Activated CD8-positive, alpha-beta T cell treated with anti-CD3 and anti-CD28 coated beads, Interleukin-2, amount 10 ng/mL, durations not matched to agents 7 days and 5 days (primary cell): ENCODE measurements at places on chromosomes 3 and 15. TPM values are rescaled to one million over a fixed set of nuclear protein-coding genes. Genes with fewer than 3 reads are reported as not detected.

The CD200R1 gene
- total RNA-seq = 7.8 TPM

The TRANK1 gene
- total RNA-seq = 49.3 TPM

The EFCC1 gene
- total RNA-seq = 0.21 TPM

The ARPP21 gene
- total RNA-seq = not detected

The IGSF10 gene
- total RNA-seq = not detected

The RASGRP1 gene
- 161 TPM for total RNA-seq

The SEMA7A gene
- total RNA-seq = 16.1 TPM

The AP2M1 gene
- 228 TPM for total RNA-seq

The ZNF609 gene
- 40.5 TPM for total RNA-seq

DNA sequence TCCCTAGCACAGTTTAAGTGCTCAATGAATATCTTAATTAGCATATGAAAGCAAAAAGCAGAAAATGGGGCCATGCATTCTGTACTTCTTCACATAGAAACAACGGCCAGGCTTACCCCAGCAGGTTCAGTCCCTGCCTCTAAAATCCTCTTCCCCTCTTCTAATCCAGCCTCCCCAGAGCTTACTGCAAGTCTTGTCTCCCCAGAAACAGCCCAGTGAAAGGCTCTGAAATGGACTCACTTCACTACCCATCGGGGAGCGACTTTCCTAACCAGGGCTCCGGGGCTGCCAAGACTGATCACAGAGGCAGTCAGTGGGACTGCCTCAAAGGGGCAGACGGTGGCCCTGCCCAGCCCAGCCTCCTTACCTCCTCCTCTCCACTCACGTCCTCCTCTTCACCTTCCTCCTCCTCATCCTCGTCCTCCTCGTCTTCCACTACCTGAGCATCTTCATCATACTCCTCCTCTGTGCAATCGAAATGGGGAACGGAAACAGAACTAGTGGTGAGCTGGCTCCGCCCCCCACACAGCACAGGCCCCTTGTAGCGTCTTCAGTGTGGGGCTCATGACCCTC lies 38.0 kb downstream of the ANP32A start:
- DNase-seq = no peak

DNA sequence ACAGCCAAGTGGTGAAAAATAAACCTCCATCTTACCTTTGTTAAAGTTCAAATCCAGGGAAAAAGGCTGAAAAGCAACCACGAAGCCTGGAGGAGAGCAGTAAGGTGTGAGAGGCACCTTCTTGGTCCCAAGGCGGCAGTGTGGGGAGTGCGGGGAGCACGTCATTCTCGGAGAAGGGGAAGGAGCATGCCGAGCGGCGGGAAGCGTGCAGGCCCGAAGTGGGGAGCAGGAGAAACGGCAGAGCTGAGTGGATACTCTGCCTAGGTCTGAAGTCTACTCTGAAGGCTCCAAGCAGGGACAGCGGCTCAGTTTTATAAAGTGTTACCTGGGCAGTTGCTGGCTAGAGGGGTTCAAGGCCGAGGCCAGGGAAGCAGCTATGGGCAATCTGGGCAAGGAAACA lies 96.9 kb downstream of the RYK start:
- no peak for DNase-seq

DNA sequence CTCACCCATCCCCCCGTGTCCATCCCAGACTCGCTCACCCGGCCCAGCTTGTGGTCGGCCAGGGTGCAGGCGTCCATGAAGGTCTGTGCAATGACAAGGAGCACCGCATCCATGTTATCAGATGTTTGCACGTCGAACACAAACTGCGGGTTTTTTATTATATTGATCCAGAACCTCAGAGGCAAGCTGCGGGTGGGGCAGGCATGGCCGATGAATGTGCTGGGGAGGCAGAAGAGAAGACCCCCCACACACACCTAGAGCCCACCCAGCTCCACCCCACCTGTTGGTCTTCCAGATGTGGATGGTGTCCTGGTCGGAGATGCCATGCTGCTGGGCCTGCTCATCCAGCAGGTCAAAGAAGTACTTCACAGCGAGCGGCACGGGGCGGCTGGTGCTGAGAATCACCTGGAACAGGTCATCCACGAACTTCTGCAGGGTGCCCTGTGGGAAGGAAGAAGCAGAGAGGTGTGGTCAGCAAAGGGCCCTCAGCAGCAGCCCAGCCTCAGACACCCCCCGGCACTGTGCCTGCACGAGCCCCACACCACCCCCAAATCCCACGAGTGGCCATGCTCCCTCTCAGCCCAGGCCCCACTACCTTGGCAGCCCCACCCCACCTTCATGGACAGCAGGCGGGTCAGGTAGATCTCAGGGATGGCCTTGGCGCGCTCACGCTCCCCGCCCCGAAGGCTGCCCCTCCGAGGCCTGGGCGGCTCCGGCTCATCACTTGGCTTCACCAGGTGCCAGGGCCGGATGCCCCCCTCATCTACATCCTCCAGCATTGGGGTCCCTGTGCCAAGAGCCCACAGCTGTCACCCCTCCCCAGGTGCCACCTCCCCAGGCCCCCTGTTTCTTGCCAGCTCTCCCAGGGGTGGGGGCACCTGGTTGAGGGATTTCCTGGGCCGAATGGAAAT lies 20.3 kb downstream of the PLXNB1 start:
- no peak for DNase-seq

GRCh38 chr3:43405888-43406642 lies 119.7 kb downstream of the SNRK start:
- DNase-seq = no peak

- peak; percentile 32 for DNase-seq
These were observed 59.8 kb upstream of the HEG1 start for GRCh38 chr3:125115640-125116039.

DNA sequence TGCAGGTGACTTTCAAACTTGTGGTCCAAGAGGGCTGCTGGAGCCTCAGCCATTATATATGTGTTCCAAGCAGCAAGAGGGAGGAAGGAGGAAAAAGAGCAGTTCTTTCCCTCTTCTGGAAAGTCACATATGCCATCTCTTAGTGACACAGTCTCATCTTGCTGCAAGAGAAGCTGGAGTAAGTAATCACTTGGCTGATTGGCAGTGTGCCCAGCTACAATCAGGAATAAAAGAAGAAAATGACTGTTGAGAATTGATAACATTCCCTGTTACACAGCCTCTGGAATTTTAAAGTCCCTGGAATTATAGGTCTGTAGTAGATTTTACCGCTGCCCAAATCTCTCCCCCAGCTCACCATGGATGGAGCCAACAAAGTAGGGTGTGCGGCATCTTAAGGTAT lies 31.4 kb upstream of the LYZL4 start:
- no peak for DNase-seq

DNA sequence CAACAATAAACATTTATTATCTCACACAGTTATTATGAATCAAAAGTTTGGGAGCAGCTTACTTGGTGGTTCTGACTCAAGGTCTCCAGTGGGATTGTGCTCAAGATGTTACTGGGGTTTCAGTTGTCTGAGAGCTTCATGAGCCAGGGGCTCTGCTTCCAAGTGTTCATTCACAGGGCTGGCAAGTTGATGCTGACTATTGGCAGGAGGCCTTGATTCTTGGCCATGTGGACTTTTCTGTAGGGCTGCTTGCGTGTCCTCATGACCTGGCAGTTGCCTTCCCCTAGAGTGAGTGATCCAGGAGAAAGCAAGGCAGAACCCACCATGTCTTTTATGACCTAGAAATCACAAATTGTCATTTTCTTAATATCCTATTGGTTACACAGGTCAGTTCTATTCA lies 87.2 kb upstream of the TNFAIP8L3 start:
- DNase-seq = no peak

GRCh38 chr3:184711493-184712247 lies at the start of gene MAGEF1:
Gene MAGEF1, minus strand, starts transcription at chr3:184712064. Its CDS starts 243 bp downstream, at chr3:184711821.
- peak; percentile 75 for DNase-seq

DNA sequence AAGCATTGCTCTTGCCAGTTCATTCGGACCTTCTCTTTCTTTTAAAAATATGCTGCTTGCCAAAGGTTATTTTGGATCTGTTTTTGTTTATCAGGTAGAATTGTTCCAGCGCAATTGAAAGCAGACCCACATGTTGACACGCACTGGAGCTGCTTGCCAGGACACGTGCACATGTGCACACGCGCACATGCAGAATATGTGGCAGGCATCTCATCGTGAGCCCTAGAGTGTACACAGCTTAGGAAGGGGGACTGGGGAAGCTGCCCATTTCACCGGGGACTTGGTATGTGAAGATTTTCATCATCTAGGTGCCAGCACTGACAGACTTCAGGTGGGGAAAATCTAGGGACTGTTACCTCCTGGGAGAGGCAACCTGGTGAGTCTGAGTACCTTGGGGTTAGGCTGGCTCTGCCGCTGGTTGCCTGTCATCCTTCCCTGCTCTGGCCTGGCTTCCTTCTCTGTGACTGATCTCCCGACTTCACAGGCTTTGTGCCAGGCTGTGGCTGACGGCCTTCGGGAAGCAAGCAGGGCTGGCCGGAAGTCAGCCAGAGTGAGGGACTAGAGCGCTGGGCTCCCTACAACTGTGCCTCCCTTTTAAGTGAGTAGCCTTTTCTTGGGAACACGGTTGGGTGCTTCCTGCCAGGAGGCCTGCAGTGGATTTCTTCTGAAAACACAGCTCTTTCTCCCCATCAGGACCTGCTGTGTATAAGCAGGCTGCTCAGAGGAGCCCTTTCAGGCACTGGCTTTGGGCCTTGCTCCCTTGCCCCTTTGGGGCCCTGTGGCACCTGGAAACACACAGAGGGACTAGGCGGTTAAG lies 129.3 kb downstream of the EEFSEC start:
- peak; percentile 18 for DNase-seq

- peak; percentile 71 for DNase-seq
These were observed 62.7 kb upstream of the ZNF148 start for GRCh38 chr3:125437631-125438435.

GRCh38 chr3:143824735-143825385 lies 23.4 kb downstream of the SLC9A9 start:
- no peak for DNase-seq

- no peak for DNase-seq
These were observed 185.5 kb upstream of the KCNMB2 start for GRCh38 chr3:178350763-178351162.

GRCh38 chr15:44769521-44769920 lies 33.2 kb downstream of the TRIM69 start:
- no peak for DNase-seq

DNA sequence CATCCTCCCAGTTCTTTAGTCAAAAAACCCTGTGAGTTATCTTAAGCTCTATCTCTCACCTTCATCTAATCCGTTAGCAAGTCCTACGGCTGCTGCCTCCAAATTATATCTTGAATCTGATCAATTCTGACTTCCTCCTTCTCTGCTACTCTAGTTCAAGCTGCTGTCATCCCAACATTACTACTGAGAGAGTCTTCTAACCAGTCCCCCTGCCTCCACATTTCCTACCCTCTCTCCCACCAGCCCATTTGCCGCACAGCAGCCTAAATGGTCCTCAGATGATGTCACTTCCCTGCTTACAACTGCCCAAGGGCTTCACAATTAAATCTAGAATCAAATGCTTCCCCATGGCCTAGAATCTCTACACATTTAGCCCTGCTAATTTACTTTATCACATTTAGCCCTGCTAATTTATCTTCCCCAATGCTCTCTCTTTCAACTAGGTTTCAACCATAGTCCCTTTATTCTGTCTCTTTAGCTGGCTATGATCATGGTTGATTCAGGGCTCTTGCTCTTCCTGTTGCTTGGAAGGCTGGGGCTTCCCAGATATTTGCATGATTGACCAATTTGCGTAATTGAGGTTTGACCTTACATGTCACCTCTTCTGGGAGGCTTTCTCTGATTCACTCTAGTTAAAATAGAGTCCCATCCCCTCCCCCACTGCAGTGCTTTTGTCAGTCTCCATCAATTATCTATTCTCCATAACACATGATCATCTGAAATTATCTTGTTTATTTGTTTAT lies 11.0 kb upstream of the ARL14 start:
- no peak for DNase-seq

- DNase-seq = no peak
These were observed 13.2 kb downstream of the P2RY14 start for GRCh38 chr3:151265166-151265565.

GRCh38 chr3:184694133-184694665 lies 17.7 kb downstream of the MAGEF1 start:
- DNase-seq = no peak

DNA sequence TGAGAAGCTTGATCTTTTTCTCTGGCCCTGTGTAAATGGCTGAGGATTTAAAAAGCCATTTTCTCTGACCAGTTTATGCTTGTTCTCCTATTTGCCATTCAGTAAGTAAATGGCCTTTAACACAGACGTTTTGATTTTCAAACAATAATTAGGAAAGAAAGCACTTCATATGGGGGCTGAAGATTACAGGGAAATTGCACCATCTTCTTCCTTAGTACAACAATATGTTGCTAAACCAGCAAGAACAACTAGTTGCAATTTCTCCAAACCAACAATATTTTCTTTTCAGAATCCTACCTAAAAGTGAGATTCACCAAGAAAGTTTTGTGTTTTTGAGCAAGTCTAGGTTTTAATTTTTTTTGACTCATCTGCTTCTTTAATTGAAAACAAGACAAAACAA lies 80.5 kb upstream of the CCNL1 start:
- DNase-seq = no peak

- no peak for DNase-seq
These were observed 17.9 kb downstream of the ALDH1A3 start for GRCh38 chr15:100897221-100898151.

DNA sequence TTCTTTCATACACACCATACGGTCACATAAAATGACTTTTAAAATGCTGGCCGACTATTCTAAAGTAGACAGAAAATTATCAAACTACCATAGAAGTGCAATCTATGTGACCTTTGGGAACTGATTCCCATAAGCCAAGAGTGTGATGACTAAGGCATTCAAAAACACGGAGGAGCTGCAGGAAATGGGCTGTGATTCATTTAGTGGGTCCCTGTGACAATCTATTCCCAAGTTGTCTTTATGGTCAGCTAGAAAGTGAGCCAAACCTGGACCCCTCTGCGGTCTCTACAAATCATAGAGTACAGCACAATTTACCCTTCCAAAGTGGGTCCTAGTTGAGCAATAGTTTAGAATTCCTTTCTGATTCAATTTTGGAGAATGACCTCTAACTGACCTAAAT lies 251.5 kb upstream of the CBLB start:
- no peak for DNase-seq

GRCh38 chr3:37519661-37520060 lies 342.0 kb upstream of the CTDSPL start:
- DNase-seq = no peak

DNA sequence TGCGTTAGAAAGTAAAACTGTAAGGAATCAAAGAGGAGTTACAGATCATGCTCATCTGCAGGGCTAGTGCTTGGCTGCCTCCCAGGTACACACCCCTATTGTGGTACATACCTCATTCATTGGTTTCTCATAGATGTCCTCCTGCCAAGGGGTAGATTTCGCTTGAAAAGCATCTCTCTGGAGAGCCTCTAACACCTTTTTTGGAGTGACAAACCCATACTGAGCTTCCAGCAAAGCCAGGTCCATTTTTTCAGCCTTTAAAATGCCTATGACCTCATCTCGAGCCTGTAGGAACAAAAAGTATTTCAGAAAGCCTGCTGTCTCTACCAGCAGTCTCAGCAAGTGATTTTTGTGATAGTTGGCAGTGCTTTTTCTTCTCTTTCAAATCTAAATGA lies 112.1 kb downstream of the CMSS1 start:
- DNase-seq = no peak
